ENCODE measurements at places on chromosomes 3 and 15. TPM values are rescaled to one million over a fixed set of nuclear protein-coding genes. Genes with fewer than 3 reads are reported as not detected.

GRCh38 chr3:192212979-192213378 is 514.4 kb downstream of the FGF12 start:
- no peak for DNase-seq

The AADACL2 gene
- not detected for total RNA-seq

GRCh38 chr3:71466483-71466882 is 117.0 kb downstream of the FOXP1 start:
- DNase-seq = no peak

The PLA2G4D gene
- 0.09 TPM for total RNA-seq

- no peak for DNase-seq
These were observed 8.7 kb upstream of the PDZRN3 start for GRCh38 chr3:73633453-73633852.

- DNase-seq = no peak
These were observed 60.2 kb downstream of the PLXNA1 start for GRCh38 chr3:127043041-127043641.

GRCh38 chr3:121660356-121661171 is at the start of gene HCLS1:
HCLS1 (minus strand) TSS chr3:121660903; CDS start chr3:121658347, 2,556 bp downstream.
- no peak for DNase-seq

- no peak for DNase-seq
These were observed 31.6 kb upstream of the ACAD9 start for GRCh38 chr3:128847666-128848370.

- no peak for DNase-seq
These were observed 146.9 kb upstream of the EIF1B start for GRCh38 chr3:40162616-40163015.

The TTLL13 gene
- 0.36 TPM for total RNA-seq

The GOLGA8Q gene
- total RNA-seq = 1.6 TPM

The SNTN gene
- total RNA-seq = not detected

- DNase-seq = no peak
These were observed 8.7 kb upstream of the CPA3 start for GRCh38 chr3:148856384-148856783.

- no peak for DNase-seq
These were observed 307.4 kb downstream of the THSD4 start for GRCh38 chr15:71422530-71423259.

DNA sequence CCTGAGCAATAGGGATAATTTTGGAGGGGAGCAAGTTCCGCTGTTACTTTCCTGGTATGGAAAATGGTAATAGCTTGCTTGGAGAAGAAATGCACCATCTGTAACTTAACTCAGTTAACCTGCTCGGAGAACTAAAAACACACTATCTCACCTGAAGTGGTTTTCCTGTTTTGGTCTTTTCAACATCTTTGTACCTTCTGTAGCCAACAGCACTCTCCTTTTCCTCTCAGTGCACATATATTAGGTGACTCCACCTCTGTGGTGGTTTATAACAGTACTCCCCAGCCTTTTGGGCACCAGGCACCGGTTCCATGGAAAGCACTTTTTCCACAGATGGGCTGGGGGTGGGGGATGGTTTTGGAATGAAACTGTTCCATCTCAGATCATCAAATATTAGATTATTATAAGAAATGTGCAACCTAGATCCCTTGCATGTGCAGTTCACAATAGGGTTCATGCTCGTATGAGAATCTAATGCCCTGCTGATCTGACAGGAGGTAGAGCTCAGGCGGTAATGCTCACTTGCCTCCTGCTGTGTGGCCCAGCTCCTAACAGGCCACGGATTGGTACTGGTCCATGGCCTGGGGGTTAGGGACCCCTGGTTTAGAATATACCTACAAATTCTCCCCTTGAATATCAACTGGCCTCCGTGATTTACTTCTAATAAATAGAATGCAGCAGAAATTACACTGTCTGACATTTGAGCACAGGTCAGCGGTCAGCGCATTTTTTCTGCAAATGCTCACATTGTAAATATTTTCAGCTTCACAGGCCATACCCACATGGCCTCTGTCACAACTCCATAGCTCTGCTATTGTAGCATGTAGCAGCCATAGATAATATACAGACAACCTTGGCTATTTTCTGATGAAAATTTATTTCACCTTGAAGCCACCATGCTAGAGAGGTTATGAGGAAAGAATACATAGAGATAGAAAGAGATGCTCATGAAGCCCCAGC is 83.8 kb upstream of the SUCLG2 start:
- DNase-seq = no peak

The SHC4 gene
- 9.5 TPM for total RNA-seq

- no peak for DNase-seq
These were observed 7.3 kb downstream of the MCTP2 start for GRCh38 chr15:94238539-94239118.

- no peak for DNase-seq
These were observed 10.4 kb upstream of the BAHD1 start for GRCh38 chr15:40430271-40430805.

- DNase-seq = no peak
These were observed 65.4 kb downstream of the BDH1 start for GRCh38 chr3:197490098-197491058.

The HESX1 gene
- 0.27 TPM for total RNA-seq

GRCh38 chr3:186589856-186590579 is 19.5 kb downstream of the DNAJB11 start:
- DNase-seq = no peak

DNA sequence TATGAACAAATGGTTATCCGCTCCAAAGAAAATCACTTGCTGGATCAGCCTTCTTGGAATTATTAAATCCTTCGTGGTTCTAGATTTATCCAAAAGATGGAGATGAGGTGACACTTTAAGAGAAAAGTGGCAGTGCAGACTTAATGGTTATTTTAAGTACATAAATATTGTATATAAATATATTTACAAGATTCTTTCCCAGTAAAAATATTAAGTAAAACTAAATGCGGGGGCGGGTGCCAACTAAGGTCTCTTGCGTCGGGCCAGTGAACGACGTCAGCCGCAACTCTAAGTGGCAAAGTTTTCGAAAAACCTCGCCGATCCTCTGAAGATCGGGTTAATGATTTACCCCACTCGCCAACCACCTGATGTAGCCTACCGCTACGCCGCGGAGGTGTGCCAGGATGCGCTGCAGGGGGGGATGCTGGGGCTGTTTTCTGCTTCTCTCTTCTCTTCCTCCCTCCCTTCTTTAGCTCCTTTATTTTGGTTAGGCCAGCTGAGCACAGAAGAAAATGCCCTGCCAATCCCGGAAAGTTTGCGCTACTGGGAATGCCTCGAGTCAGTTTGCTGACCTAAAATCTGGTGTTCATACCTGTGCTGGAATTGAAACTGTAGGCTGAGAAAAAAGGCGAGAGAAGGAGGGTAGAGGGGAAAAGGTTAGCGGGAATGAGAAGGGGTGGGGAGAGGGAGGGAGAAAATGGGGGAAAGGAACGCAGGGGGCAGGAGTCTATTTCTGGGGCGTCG is 7.6 kb upstream of the FOXB1 start:
- no peak for DNase-seq

The ELP6 gene
- 25.0 TPM for total RNA-seq

GRCh38 chr3:177306252-177306651 is 109.0 kb upstream of the TBL1XR1 start:
- no peak for DNase-seq

GRCh38 chr15:41207687-41208448 is 22.7 kb downstream of the EXD1 start:
- no peak for DNase-seq

The POLR2H gene
- total RNA-seq = 32.5 TPM

The ADGRG7 gene
- not detected for total RNA-seq

- no peak for DNase-seq
These were observed 46.4 kb downstream of the TNFAIP8L3 start for GRCh38 chr15:51048308-51048707.

The EPHA6 gene
- total RNA-seq = 51.0 TPM

The COPG1 gene
- 70.9 TPM for total RNA-seq

The CNTN6 gene
- 24.1 TPM for total RNA-seq

The RUBCN gene
- 19.2 TPM for total RNA-seq

DNA sequence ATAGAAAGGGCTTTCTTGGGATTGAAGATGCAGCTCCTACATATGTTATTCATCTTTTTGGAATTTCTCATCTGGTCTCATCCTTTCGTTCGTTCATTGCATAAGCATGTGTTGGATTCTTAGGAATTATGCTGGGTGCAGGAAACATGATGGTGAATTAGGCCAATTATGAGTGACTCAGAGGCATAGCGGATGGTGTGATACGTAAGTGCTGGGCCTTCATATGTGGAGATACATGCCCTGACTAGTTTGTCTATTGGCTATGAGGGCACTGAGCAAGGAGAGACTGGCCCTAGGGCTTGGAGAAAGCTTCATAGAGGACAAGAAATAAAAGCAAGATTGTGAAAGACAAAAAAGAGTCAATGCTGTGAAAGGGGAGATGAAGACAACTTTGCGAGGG is 235.1 kb downstream of the MYRIP start:
- DNase-seq = no peak

The SAMD7 gene
- not detected for total RNA-seq

DNA sequence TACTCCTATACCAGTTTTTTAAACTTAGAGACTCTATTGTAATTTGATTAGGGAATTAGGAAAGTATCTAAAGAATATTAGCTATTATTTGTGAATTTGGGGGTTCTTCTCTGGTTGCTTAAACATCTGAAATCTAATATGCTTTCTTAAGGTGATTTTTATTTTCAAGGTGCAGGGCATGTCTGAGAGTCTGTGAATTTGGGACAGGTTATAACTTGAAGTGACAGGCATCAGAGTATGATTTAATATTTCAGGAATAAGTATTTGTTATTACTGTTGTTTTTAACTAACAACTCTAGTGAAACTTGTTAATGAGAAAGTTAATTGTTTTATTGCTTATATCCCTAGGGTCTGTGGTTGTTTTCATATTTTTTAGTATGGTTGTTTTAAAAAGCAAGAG is 321.6 kb upstream of the EPHA3 start:
- DNase-seq = no peak

DNA sequence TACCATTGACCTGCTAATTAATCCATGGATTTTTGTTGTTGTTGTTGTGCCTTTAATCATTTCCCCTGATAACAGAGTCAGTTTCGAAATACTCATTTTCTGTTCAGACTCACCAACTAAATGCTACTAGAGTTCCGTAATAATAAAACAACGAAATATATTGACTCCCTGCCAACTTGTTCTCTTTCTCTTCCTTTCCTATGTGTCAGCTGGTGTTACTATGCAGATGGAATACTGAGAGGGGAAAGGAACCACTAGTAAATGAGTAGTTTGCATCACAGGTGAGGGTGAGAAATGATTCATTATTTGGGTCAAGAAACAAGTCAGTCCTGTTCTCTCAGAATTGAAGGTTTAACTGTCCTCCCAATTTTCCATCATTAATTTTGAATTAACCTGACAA is 1027.3 kb downstream of the TUSC7 start:
- no peak for DNase-seq

DNA sequence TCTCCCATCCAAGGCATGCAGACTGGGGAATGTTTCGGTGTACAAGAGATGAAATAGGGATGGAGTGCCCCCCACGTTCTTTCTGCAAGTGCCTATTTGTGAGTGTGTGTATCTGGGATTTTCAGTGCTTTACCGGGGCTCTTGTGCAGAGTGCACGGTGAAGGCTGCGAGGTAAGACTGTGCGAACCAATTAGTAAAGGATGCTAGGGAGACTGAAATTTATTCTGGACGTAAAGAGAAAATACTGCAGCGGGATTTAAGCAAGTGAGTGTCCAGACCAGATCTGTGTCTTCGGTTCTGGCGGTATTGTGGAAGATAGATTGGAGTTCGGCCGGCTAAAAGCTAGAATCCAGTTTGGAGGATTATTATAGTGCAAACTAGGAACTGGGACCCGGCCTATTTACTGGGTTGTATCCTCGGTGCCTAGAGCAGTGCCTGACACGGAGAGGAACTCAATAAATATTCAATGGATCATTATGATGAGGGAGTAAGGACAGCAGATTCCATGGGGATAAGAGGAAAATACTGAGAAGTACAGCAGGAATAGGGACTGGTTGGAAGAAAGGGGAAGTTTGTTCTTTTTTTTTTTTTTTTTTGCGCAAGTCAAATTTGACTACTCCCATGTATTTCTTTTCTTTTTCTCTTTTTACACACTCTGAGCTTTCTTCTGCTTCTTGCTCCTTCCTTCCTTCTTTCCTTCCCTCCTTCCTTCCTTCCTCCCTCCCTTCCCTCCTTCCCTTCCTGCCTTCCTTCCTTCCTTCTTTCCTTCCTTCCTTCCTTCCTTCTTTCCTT is 580 bp upstream of the MAGEF1 start:
- no peak for DNase-seq

GRCh38 chr3:155093261-155093660 is 13.1 kb downstream of the MME start:
- no peak for DNase-seq

The ZBBX gene
- 8.9 TPM for total RNA-seq

DNA sequence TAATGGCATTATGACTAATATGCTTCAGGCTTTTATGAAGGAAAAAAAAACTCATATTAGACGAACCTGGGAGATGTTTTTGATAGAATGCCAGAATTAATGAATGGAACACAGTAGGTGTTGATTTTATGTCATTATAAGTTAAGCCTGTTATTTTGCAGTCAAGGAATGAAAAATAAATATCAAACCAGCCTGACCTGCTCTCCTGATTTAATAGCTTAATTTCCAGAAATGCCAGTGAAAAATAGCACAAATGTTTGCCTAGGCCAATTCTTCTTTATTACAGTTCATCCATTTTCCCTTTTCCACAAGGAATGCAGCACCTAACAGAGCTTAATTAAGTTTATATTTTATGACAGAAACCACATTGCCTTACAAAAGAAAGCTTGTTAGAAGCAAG is 292.0 kb downstream of the TBL1XR1 start:
- DNase-seq = no peak

- no peak for DNase-seq
These were observed 866.9 kb downstream of the ROBO1 start for GRCh38 chr3:78900880-78901279.

The TMEM89 gene
- total RNA-seq = not detected

- no peak for DNase-seq
These were observed 99.5 kb upstream of the FOXB1 start for GRCh38 chr15:59904450-59905135.

DNA sequence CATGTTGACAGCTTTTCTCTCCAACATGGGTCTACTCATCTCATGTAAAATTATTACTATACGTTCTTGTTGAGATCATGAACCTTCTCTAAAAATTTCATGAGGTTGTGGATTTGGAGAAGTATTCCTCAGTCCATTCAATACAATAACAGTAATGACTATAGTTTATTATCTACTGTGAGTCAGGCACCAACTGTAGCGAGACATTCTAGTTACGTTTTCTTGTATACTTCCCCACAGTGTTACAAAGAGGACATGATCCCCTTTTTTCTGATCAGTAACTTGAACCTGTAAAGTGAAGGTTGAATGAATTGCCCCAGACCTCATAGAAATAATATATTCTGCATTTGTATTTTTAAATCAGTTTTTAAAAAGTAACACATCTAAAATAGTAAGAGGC is 76.4 kb downstream of the AKAP13 start:
- no peak for DNase-seq

The GABRR3 gene
- not detected for total RNA-seq

DNA sequence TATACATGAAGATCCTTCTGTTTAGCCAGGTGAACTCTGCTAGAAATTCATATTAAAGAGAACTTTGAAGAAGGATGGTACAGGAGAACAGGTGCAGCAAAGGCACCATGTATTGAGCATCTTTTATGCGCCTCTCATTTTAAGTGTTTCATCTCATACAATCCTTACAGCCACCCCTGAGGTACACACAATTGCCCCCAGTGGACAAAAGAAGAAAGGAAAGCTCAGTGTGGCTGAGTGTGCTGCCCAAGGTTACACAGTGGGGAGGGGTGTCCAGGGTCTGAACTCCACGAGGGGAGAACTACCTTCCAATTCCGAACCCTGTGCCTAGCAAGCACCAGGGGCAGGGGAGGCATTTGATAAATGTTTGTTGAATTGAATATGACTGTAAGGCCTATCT is 98.6 kb downstream of the MECOM start:
- DNase-seq = no peak

Data from cerebellum (tissue), 4 donors.